ENCODE measurements at places on chromosomes 11 and 22. TPM values are rescaled to one million over a fixed set of nuclear protein-coding genes. Genes with fewer than 3 reads are reported as not detected.
A peak's percentile ranks its signal among the peaks of the same experiment; 100 is the strongest.

Gene ADM2
- 1.1 TPM for total RNA-seq

Gene CARD10
- 0.20 TPM for total RNA-seq

Gene TBCEL
- total RNA-seq: 20.3 TPM

Gene MED17
- 63.1 TPM for total RNA-seq

Gene BRSK2
- total RNA-seq: 0.22 TPM

Gene CCDC34
- total RNA-seq: 1.6 TPM

Gene NRXN2
- 0.31 TPM for total RNA-seq

Gene TTC36
- total RNA-seq: 0.30 TPM

Gene LDHAL6A
- not detected for total RNA-seq

- H3K4me1 ChIP-seq: peaks cover under 1% of the 10 kb centered on the region
- H3K27ac ChIP-seq: no peak overlapping the region
- no peak for DNase-seq
- H3K36me3 ChIP-seq: peaks cover 36% of the 10 kb centered on the region
- H3K4me3 ChIP-seq: no peak overlapping the region
These were observed 11.3 kb upstream of the ADORA2A start for GRCh38 chr22:24416095-24416494.

DNA sequence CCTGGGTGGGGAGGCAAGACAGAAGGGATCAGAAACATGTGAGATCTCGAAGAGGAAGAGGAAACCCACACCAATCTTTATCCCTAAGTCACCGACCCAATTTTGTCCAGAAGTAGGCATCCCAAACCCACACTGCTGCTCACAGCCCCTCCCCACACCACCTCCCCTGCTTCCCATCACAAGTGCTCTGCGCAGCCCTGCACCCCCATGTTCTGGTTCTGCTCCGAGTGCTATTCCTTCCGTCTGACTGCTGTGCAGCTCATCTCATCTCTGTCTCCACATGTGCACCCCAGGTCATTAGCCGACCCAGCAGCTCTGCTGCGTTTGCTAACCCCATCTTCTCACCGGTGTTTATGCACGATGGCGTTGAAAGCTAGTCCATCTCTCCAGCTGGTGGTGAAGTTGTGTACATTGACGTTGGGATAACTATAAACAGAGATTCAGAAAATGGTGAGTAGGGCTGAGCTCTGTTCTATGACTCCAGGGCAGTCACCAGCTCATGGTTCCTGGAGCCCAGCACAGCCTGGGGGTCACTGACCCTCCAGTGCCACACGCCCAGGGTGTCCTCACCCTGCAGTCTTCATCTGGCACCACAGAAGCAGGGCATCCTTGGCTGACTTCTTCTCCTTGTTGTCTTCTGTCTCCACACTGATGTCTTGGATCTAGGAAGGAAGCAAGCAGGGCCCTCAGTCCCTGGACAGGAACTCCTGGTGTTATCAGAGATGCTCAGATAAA, 15.1 kb downstream of the SPTBN2 start:
- H3K27ac ChIP-seq: no peak overlapping the region
- no peaks in the 10 kb centered on the region for H3K36me3 ChIP-seq

GRCh38 chr22:50071432-50072166, 13.5 kb upstream of the TTLL8 start:
- H3K4me1 ChIP-seq: no peaks in the 10 kb centered on the region
- no peak for DNase-seq
- H3K4me3 ChIP-seq: no peak overlapping the region
- H3K36me3 ChIP-seq: no peaks in the 10 kb centered on the region
- no peak overlapping the region for H3K27ac ChIP-seq

- no peak for DNase-seq
- no peaks in the 10 kb centered on the region for H3K4me1 ChIP-seq
- peaks cover 5% of the 10 kb centered on the region for H3K27me3 ChIP-seq
- H3K27ac ChIP-seq: no peak overlapping the region
- no peak overlapping the region for H3K4me3 ChIP-seq
These were observed 9.1 kb downstream of the FLRT1 start for GRCh38 chr11:64044730-64045393.

DNA sequence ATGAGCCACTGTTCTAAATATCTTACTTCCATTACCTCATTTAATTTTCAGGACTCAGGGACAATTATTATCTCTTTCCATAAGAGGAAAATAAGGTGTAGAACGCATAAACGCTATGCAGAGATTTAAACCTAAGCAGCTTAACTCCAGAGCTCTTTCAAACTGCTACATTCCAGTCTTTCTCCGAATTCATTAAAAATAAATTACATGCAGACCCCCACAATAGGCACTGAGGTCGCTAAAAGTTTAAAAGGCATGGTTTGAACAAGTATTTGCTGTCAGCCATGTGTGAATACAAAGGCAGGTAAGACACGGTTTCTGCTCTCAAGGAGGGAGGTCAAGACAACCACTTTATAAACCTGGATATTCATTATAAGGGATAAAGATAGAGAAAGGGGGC, 983 bp downstream of the NARS2 start:
- peaks cover 14% of the 10 kb centered on the region for H3K4me1 ChIP-seq
- peak overlapping the region; percentile 82 for H3K4me3 ChIP-seq
- peaks cover 18% of the 10 kb centered on the region for H3K36me3 ChIP-seq
- H3K27me3 ChIP-seq: no peaks in the 10 kb centered on the region

GRCh38 chr11:87266751-87267150, 229.0 kb downstream of the TMEM135 start:
- no peak overlapping the region for H3K27ac ChIP-seq
- no peak for DNase-seq
- no peak overlapping the region for H3K4me3 ChIP-seq
- no peaks in the 10 kb centered on the region for H3K36me3 ChIP-seq
- no peaks in the 10 kb centered on the region for H3K4me1 ChIP-seq

- H3K27ac ChIP-seq: no peak overlapping the region
- H3K27me3 ChIP-seq: no peaks in the 10 kb centered on the region
- peaks cover 39% of the 10 kb centered on the region for H3K36me3 ChIP-seq
- DNase-seq: peak; percentile 58
- H3K4me3 ChIP-seq: no peak overlapping the region
- H3K4me1 ChIP-seq: no peaks in the 10 kb centered on the region
These were observed 43.4 kb downstream of the CPT1A start for GRCh38 chr11:68798221-68798813.

GRCh38 chr22:17369439-17370025, at the start of gene CECR2:
TSS of gene CECR2 (plus strand) at chr22:17369460. CDS start at chr22:17369784, 324 bp downstream.
- H3K36me3 ChIP-seq: no peaks in the 10 kb centered on the region
- DNase-seq: peak; percentile 2
- peaks cover 17% of the 10 kb centered on the region for H3K4me1 ChIP-seq
- H3K27me3 ChIP-seq: peaks cover 32% of the 10 kb centered on the region

GRCh38 chr11:100878474-100878873, 191.4 kb downstream of the ARHGAP42 start:
- H3K27me3 ChIP-seq: no peaks in the 10 kb centered on the region
- H3K4me3 ChIP-seq: no peak overlapping the region
- H3K4me1 ChIP-seq: no peaks in the 10 kb centered on the region
- no peak overlapping the region for H3K27ac ChIP-seq
- H3K36me3 ChIP-seq: no peaks in the 10 kb centered on the region
- DNase-seq: no peak

Measured in CD4-positive, alpha-beta T cell (primary cell).